ENCODE measurements at places on chromosomes 6 and 20. TPM values are rescaled to one million over a fixed set of nuclear protein-coding genes. Genes with fewer than 3 reads are reported as not detected.

GPSM3 gene
- 1.6 TPM for total RNA-seq

ARFGEF3 gene
- total RNA-seq: 1.0 TPM

RBBP8NL gene
- not detected for total RNA-seq

RSPO4 gene
- total RNA-seq: not detected

RIMS4 gene
- 3.1 TPM for total RNA-seq

WFDC2 gene
- total RNA-seq: not detected

RAB32 gene
- 35.5 TPM for total RNA-seq

MTFR2 gene
- 0.52 TPM for total RNA-seq

SLC17A1 gene
- total RNA-seq: not detected

OR2H1 gene
- not detected for total RNA-seq

VGLL2 gene
- total RNA-seq: 17.7 TPM

SNAP91 gene
- total RNA-seq: 2.1 TPM

PTCRA gene
- 1.0 TPM for total RNA-seq

GSTA4 gene
- total RNA-seq: 35.5 TPM

ECT2L gene
- under 0.01 TPM for total RNA-seq

PRRT1 gene
- not detected for total RNA-seq

SNHG17 gene
- 6.8 TPM for total RNA-seq

TRIM10 gene
- 2.1 TPM for total RNA-seq

TMEM170B gene
- 6.3 TPM for total RNA-seq

SCRT2 gene
- total RNA-seq: not detected

ECHDC1 gene
- total RNA-seq: 36.0 TPM

RBPJL gene
- not detected for total RNA-seq

POM121L2 gene
- total RNA-seq: not detected

DTNBP1 gene
- 15.1 TPM for total RNA-seq

C4A gene
- 14.1 TPM for total RNA-seq

CCDC28A gene
- total RNA-seq: 11.0 TPM

SLC22A2 gene
- total RNA-seq: not detected

LBP gene
- total RNA-seq: 0.52 TPM

WTAP gene
- total RNA-seq: 64.7 TPM

MLIP gene
- total RNA-seq: 27.7 TPM

TTBK1 gene
- total RNA-seq: not detected

TMC2 gene
- not detected for total RNA-seq

GGTLC1 gene
- total RNA-seq: not detected

TMEM200A gene
- 21.4 TPM for total RNA-seq

HLA-F gene
- 12.0 TPM for total RNA-seq

HSPA1L gene
- total RNA-seq: 5.2 TPM

PRSS35 gene
- 29.7 TPM for total RNA-seq

TREM1 gene
- under 0.01 TPM for total RNA-seq

OR12D3 gene
- total RNA-seq: not detected

SPDEF gene
- not detected for total RNA-seq

UST gene
- total RNA-seq: 14.6 TPM

SLC22A16 gene
- total RNA-seq: 1.0 TPM

FAXC gene
- total RNA-seq: 4.2 TPM

TRMT11 gene
- total RNA-seq: 21.4 TPM

RIPOR3 gene
- 2.6 TPM for total RNA-seq

CNBD2 gene
- total RNA-seq: 5.2 TPM

PKIB gene
- not detected for total RNA-seq

REM1 gene
- 4.7 TPM for total RNA-seq

APOM gene
- 1.0 TPM for total RNA-seq

SLC26A8 gene
- total RNA-seq: under 0.01 TPM

GUCA1A gene
- total RNA-seq: not detected

CST1 gene
- not detected for total RNA-seq

MYMX gene
- total RNA-seq: 7.3 TPM

ACAT2 gene
- 5.2 TPM for total RNA-seq

CPNE5 gene
- total RNA-seq: 6.3 TPM

OVOL2 gene
- not detected for total RNA-seq

DLL1 gene
- total RNA-seq: 13.6 TPM

RRAGD gene
- 65.8 TPM for total RNA-seq
